Activated CD4-positive, alpha-beta T cell treated with anti-CD3 and anti-CD28 coated beads for 36 hours (primary cell): ENCODE measurements at places on chromosomes 3 and 15.

DNA sequence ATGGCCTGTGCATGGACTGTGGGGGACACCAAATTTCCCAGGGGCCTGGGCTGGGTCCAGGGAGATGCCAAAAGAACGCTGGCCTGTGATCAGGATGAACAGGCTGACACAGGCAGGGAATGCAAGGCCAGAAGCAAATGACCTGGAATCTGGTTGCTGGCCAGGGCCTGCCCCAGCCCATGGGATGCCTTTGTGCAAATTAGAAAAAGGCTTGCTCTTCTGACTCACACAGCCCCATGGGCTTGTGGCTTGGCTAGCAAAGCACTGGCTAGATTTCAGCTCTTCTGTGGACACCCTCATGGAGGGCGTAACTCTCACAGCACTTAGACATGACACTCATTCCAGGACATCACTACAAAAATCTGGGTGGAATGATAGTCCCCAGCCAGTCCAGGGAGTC, 356.0 kb downstream of the SHQ1 start:
- no peak overlapping the region for H3K27ac ChIP-seq
- DNase-seq: no peak
- peaks cover 18% of the 10 kb centered on the region for H3K4me1 ChIP-seq
- no peak overlapping the region for H3K4me3 ChIP-seq
- H3K36me3 ChIP-seq: peaks cover 4% of the 10 kb centered on the region
- H3K27me3 ChIP-seq: no peaks in the 10 kb centered on the region

- no peak overlapping the region for H3K27ac ChIP-seq
- no peaks in the 10 kb centered on the region for H3K27me3 ChIP-seq
- no peak overlapping the region for H3K4me3 ChIP-seq
- no peak for DNase-seq
- H3K36me3 ChIP-seq: no peaks in the 10 kb centered on the region
- no peaks in the 10 kb centered on the region for H3K4me1 ChIP-seq
Measured at GRCh38 chr3:103787164-103787871, 1352.5 kb downstream of the ZPLD1 start.

GRCh38 chr15:48645558-48646330, at the start of gene FBN1:
Gene FBN1 (minus strand): TSS chr15:48645709. CDS start chr15:48644769, 940 bp downstream.
- peak within 1 kb of the TSS; percentile 51 for H3K4me3 ChIP-seq
- H3K27ac ChIP-seq: no peak within 1 kb of the TSS
- DNase-seq: peak; percentile 46
- no peaks in the 10 kb centered on the region for H3K36me3 ChIP-seq
- H3K4me1 ChIP-seq: peaks cover 4% of the 10 kb centered on the region
- H3K27me3 ChIP-seq: peaks cover 33% of the 10 kb centered on the region

DNA sequence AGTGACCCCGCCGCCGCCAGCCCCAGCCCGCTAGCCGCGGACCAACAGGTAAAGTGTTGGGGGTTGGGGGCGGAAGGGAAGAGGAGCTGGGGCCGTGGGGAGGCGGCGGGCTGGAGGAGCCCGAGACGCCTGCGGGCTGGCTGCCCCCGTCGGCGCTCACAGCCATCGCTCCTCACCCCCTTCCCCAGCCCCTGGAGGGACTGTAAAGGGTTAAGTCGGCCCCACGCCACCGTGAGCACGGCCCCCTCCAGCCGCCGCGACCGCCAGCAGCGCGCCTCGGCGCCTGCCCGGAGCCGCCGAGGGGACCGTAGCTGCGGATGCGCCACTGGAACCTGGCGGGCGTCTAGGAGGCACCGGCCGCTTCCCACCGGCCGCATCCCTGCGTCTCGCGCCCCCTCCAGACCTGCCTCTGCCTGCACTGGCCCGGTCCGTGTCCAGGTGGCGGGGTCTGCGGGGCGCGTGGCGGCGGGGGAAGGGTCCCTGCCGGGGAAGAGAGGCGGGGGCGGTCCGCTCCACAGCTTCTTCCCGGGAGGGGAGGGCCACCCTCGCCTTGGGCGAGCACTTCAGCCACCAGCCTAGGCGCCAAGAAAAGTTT, 522 bp downstream of the MED12L start:
- no peaks in the 10 kb centered on the region for H3K36me3 ChIP-seq
- peaks cover 10% of the 10 kb centered on the region for H3K4me1 ChIP-seq
- H3K4me3 ChIP-seq: peak overlapping the region; percentile 77
- H3K27me3 ChIP-seq: peaks cover 38% of the 10 kb centered on the region
- no peak overlapping the region for H3K27ac ChIP-seq
- peak; percentile 45 for DNase-seq

DNA sequence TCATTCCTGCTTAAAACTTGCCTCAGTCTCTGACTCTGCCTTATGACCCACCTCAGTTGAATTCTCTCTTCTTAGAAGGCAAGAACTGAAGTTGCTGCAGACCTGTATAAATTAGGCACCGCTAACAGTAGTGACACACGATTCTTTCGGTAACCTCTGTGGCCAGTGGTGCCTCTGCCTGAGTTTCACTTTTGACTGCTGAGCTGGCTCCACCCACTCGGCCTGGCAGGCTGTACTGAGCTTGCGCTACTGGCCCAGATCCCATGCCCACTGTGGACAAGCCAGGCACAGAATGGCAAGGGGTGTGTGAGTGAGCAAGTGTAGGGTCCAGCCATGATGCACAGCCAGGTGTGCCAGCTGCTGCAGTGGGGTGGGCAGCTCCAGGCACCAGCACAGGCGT, 19.1 kb upstream of the EIF1B start:
- no peak overlapping the region for H3K4me3 ChIP-seq
- DNase-seq: peak; percentile 30
- H3K27me3 ChIP-seq: no peaks in the 10 kb centered on the region
- H3K27ac ChIP-seq: no peak overlapping the region
- peaks cover 16% of the 10 kb centered on the region for H3K36me3 ChIP-seq
- no peaks in the 10 kb centered on the region for H3K4me1 ChIP-seq

DNA sequence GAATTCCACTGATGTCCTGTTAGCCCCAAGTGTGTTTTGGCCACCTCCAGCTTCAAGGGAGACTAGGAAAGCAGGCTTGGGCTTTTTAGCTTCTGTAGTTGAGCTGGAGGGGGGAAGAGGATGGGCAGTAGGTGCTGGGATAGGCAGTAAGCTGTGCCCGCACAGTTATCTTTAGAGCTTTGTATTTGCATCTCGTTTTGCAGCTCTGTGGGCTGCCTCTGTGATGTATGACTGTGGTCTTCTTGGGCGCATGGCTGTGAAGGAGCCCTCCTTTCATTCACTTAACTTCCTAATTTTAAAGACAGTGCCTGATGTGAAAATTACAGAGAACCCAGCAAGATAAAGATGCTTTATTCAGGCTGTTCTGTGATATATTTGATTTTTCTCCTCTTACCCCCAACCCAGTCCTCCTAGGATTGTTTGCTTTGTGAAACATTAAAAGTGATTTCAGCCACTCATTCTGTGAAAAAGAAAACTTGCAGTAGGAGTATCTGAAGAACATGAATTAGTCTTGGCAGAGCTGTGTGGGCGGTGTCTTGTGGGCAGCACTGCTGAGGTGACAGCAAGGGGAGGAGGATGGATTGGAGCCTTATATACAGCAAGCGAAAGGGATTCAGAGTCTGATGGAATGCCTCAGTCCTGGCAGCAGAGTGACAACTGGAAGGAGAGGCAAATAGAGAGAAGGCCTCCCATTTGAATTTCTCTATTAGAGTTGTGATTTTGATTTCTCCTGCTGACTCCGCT, 74.3 kb downstream of the LARS2 start:
- peak; percentile 86 for DNase-seq
- peaks cover 44% of the 10 kb centered on the region for H3K36me3 ChIP-seq
- H3K4me1 ChIP-seq: peaks cover 41% of the 10 kb centered on the region

GRCh38 chr3:165194511-165195240, 1.5 kb downstream of the SLITRK3 start:
- no peak for DNase-seq
- H3K4me3 ChIP-seq: no peak overlapping the region
- no peak overlapping the region for H3K27ac ChIP-seq
- peaks cover 61% of the 10 kb centered on the region for H3K27me3 ChIP-seq

DNA sequence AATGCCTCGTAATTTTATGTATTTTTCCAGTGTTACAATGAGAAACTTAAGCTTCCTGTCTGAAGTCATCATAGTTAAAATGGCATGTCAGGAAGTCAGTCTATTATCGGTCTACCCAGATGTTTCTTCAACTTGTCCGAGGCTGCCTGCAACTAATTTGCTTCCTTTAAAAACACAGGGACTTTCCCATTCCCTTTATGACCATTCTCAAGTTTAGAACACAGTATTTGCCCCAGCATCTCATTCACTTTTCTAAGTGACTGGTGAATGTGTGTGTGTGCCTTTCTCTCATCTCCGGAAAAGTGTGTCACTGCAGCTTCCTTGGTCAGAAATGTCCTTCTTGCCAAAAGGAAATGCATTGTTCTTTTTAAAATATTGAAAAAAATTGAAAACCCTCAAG, 466.6 kb downstream of the RAP2B start:
- H3K27me3 ChIP-seq: no peaks in the 10 kb centered on the region
- peaks cover 86% of the 10 kb centered on the region for H3K4me1 ChIP-seq
- peak; percentile 8 for DNase-seq
- peak overlapping the region; percentile 40 for H3K27ac ChIP-seq
- H3K36me3 ChIP-seq: no peaks in the 10 kb centered on the region
- H3K4me3 ChIP-seq: no peak overlapping the region

- DNase-seq: no peak
- no peaks in the 10 kb centered on the region for H3K27me3 ChIP-seq
- no peak overlapping the region for H3K4me3 ChIP-seq
- H3K4me1 ChIP-seq: no peaks in the 10 kb centered on the region
- H3K36me3 ChIP-seq: no peaks in the 10 kb centered on the region
Measured at GRCh38 chr3:80750637-80751036, 982.8 kb upstream of the ROBO1 start.

- no peak for DNase-seq
- no peaks in the 10 kb centered on the region for H3K36me3 ChIP-seq
- H3K27ac ChIP-seq: no peak overlapping the region
- no peak overlapping the region for H3K4me3 ChIP-seq
Measured at GRCh38 chr3:141355242-141355641, 13.1 kb upstream of the ZBTB38 start.

- DNase-seq: no peak
- H3K27ac ChIP-seq: no peak overlapping the region
- no peak overlapping the region for H3K4me3 ChIP-seq
- H3K36me3 ChIP-seq: no peaks in the 10 kb centered on the region
- no peaks in the 10 kb centered on the region for H3K27me3 ChIP-seq
Measured at GRCh38 chr3:21520106-21520963, 230.7 kb downstream of the ZNF385D start.
